ENCODE measurements at places on chromosomes 6 and 20.
A peak's percentile ranks its signal among the peaks of the same experiment; 100 is the strongest.

DNA sequence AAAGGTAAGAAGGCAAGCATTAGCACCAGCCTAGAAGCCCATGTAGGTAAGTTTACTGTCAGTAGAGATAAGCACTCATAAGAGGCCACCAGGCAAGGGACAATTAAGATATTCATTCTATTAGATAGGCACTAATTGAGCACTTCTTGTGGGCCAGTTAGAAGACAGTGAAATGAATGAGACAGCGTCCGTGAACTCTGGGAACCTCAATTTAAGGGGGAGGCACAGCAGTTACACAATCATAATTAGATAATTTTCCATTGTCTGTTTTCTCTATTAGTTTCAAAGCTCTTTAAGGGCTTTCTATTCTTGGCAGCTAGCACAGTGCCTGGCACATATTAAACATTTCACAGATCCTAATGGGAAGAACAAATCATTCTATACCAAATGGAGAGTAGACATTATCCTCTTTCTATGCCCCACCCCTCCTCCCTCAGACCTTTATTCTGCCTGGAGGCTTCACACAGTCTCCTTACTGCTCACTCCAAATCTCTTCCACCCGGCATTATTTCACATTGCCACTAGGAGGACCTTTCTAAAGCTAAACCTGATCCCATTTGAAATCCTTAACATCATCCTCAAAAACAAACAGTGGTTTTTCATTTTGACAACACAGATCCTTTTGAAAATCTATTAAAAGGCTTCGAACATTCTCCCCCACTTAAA lies 529.6 kb downstream of the ADGRB3 start:
- DNase-seq = no peak

GRCh38 chr20:41087777-41088176 lies 49.6 kb upstream of the PLCG1 start:
- no peak for DNase-seq

GRCh38 chr6:169160091-169160854 lies 93.4 kb downstream of the THBS2 start:
- no peak for DNase-seq

- no peak for DNase-seq
Measured at GRCh38 chr6:152821525-152821924, 70.9 kb downstream of the VIP start.

GRCh38 chr6:134173936-134174671 lies 121.7 kb upstream of the SLC2A12 start:
- peak; percentile 96 for DNase-seq

- no peak for DNase-seq
Measured at GRCh38 chr6:119043265-119043664, 35.2 kb downstream of the FAM184A start.

GRCh38 chr6:45650524-45651135 lies 272.9 kb upstream of the SUPT3H start:
- no peak for DNase-seq

- no peak for DNase-seq
Measured at GRCh38 chr6:155970876-155971708, 515.5 kb upstream of the NOX3 start.

All from tibial nerve (tissue), 4 donors.